ENCODE measurements at places on chromosomes 6 and 20.
A peak's percentile ranks its signal among the peaks of the same experiment; 100 is the strongest.

DNA sequence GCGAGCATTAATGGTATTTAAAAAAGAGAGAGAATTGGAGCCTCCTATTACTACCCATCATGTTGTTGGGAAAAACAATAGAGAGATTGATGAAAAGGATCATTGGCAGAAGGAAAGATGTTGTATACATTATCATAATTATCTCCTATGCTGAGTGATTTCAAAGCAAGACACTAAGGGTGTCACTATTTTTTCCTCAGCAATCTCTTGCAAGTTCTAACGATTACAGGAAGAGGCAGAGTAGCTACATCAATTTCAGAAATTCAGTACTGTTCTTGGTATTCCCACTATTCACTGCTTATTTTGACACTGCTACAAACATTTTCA is 891.2 kb downstream of the C6orf118 start:
- DNase-seq = no peak

DNA sequence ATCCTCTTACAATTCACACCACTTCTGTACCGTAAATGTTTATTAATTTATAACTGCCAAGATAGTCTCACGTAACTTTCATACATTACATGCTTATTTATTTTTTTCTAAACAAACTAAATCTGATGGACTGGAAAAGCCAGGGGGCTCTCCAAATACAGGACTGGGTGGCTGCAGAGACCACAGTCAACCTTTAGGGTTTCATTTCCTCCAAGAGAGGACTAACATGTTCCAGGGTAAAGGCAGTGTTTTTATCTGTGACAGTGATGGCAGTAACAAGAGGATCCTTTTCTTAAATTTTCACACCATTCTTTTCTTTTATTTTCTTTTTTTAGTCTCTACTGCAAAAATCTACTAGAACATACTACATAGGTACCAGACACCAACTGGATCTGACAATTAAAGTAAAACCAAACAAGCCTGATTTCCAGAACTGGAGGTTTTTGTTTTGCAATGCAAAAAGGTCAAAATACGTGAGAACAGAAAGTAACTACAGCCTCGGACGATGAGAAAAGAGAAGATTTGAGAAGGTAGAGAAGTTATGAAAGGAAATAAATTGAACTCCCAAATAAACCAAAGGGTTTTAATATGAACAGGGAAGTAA is 1.2 kb downstream of the LMBRD1 start:
- DNase-seq = peak; percentile 38

GRCh38 chr6:138811866-138812265 is 16.0 kb downstream of the ECT2L start:
- DNase-seq = no peak

GRCh38 chr6:169935348-169935718 is 183.9 kb downstream of the ERMARD start:
- no peak for DNase-seq

GRCh38 chr20:1665345-1665744 is 7.8 kb upstream of the SIRPG start:
- DNase-seq = no peak

GRCh38 chr6:29611426-29611825 is 21.6 kb downstream of the GABBR1 start:
- no peak for DNase-seq

GRCh38 chr6:163520956-163521355 is 106.4 kb downstream of the QKI start:
- DNase-seq = no peak

DNA sequence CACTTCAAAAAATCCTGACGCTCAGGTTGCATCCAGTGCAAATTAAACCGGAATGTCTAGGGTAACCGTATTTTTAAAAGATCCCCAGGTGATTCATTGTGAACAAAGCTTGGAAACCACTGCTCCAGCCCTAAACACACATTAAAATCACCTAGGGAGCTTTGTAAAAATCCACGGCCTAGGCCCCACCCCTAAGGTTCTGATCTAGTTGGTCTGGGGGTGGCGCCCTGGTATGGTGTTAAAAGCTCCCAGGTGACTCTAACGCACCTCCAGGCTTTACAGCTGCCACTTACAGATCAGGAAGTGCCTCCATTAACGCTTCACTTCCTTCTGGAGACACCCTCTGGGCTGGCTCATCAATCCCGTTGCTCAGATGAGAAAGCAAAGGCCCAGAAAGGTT is 92.2 kb downstream of the GRM4 start:
- DNase-seq = no peak

- DNase-seq = no peak
Measured at GRCh38 chr6:36979347-36979742, 6.7 kb downstream of the MTCH1 start.

- no peak for DNase-seq
Measured at GRCh38 chr6:104954190-104954797, 2.6 kb upstream of the LIN28B start.

DNA sequence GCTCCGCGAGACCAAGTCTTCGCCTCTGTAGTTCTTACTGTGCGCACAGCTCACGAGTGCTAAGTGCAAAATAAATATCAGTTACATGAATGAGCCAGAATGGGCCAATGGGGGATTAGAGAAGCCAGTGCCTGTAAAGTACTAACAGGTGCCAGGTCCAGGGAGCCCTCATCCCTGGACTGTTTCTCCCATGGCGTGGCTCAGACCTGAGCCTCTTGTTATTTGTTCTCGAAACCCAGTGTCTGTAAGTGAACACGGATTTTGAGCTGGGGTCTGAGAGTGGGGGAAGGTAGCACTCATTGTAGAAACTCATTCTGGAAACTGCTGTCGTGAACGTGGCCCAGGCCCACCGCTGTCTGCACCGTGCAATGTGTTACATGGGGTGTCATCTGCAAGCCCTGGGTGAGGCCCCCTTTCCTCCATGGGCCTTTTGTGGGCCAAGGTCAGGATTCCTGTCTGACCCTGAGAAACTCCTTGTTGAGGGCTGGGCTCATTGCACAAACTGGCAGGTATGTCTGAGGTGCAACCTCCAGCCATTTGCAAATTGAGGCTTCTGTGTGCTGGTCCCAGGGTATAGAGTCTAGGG is 154.7 kb downstream of the SYCP2 start:
- no peak for DNase-seq

GRCh38 chr6:160027076-160027475 is 58.2 kb downstream of the IGF2R start:
- DNase-seq = no peak

DNA sequence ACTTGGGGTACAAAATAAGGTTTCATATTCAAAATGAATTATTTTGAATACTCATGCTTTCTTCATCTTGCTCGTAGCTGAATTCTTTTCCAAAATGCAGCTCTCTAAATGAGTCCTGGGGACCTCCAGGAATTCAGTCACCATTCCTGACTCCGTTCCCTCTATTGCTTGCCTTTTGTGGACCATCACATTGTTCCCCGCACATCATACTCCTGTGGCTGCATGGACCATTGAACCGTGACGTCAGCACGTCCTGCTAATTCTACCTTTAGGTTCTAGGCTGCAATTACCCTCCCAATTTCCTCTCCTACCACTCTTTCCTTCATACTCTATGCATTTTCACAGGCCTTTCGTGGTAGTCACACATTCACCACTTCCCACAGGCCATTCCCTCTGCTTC is 173.1 kb upstream of the ID4 start:
- DNase-seq = no peak

DNA sequence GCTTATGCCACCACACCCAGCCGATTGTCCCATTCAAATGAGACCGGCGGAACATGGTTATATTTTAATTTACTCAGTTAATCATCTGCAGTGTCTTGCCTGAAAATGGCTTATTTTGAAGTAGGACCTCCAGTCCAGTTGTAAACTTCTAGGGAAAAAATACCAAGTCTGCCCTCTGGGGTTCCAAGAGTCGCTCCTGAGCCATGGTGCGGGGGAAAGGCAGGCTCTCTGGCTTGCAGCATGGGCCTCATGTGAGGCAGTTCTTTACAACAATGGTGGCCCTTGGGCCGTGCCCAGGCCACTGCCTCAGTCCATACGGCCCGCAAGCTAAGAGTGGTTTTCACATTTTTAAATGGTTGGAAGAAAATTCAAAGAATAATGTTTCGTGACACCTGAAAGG is 62.7 kb upstream of the XRN2 start:
- no peak for DNase-seq

- DNase-seq = no peak
Measured at GRCh38 chr20:44224637-44225036, 14.1 kb upstream of the OSER1 start.

- DNase-seq = peak; percentile 97
Measured at GRCh38 chr20:33443512-33444239, at the start of gene SNTA1. TSS of gene SNTA1 (minus strand) at chr20:33443763. CDS start at chr20:33443620, 143 bp downstream.

DNA sequence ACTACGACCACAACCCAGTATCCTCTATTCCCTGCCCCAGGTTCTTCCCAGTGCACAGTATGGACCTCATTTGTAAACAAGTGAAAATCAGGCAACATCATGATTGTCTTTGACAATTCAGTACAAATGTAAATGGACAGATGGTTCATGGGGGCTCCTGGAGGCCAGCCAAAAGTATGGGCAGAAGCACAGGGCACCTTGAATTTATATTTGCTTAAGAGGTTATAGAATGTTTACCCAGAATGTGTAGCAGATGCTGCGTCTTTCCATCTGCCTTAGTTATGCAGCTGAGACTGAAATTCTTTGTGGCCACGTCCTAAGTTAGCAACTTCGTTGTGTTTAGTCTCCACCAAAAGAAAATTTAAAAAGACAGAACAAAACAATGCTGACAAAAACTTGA is 559.6 kb upstream of the NRSN1 start:
- DNase-seq = no peak

DNA sequence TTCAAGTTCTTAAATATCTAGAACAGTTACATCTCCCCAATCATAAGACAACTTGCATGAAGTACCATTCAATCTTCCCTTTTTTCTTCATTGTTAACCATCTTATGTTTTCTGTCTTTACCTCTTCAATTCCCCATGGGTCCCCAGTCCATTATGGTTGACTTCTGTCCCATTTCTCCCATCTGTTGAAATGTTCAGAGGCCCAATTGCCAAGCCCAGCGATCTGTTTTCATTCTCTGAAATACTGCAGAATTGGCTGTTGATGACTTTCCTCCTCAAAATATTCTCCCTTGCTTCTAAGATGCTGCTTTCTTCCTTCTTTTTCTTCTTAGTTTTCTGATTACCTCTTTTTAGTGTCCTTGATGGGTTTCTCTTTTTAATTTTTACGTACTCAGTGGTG is 26.0 kb downstream of the DSTN start:
- no peak for DNase-seq

DNA sequence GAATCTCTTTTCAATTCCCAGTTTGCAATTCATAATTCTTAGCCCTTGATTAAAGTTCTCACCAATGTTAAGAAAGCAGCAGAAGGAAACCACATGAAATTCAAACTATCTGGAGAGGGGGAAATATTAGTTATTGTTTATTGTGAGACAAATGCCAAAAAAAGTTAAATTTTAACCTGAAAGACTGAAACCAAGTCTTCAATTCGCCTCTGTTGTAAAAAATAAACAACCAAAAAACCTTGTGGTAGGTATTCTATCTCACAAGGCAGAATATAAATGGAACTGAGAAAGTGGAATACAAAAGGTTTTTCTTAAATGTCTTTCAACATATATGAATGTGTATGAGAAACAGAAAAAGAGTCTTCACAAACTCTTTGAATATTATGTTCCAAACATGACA is 24.8 kb downstream of the TMX4 start:
- DNase-seq = no peak

- DNase-seq = no peak
Measured at GRCh38 chr20:5621305-5621704, 128.9 kb upstream of the SHLD1 start.

DNA sequence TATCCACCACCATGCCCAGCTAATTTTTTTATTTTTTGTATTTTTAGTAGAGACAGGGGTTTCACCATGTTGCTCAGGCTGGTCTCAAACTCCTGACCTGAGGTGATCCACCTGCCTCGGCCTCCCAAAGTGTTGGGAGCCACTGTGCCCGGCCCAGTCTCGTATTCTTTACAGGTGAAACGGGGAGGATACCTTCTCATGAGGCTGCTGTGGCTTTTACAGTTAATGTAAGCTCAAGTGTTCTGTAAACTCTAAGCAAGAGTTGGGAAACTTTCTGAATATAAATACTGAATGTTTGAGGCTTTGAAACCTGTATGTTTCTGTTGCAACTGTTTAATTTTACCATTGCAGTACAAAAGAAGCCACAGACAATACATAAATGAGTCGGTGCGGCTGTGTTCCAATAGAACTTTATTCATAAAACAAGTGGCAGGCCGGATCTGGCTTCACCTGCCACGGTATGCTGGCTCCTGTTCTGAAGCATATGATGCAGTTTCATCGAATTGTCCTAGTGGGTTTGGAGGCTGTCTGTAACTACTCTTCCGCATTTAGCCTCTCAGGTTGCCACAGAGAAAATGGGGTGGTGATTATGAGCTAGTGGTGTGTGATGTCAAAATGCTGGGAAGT is 192.5 kb upstream of the ZFP64 start:
- no peak for DNase-seq

DNA sequence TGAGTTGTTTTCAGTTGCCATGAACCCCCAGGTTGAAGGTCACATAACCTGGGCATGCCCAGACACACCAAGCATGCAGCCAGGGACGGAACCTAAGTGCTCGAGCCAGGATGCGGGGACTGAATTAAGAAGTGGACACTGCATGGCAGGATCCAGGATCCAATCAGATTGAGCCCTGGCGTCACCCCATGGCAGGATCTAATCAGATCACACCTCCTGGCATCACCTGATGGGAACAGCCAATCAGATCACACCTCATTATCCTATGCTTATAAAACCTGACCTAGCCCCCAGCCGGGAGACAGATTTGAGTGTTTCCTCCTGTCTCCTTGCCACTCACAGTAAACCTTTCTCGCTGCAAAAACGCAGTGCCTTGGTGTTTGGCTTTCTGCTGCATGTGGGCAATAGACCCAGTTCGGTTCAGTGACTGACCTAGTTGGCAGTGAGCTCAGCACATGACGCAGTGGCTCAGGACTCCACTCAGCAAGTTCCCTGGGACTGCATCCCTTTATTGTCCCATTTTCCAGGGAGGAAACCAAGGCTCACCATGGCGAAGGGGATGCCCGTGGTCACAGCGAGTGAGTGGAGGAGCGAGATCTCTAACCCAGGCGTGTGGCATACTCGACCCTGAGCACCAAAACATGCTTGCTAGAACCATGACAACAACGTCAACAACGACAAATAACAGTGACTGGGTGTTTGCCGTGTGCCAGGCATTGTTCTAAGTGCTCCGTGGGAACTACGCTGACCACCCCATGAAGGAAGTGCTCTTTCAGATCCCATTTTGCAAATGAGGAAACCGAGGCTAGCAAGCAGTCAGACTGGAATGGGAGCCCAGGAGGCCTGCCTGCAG is 66.3 kb downstream of the RBM38 start:
- DNase-seq = no peak

DNA sequence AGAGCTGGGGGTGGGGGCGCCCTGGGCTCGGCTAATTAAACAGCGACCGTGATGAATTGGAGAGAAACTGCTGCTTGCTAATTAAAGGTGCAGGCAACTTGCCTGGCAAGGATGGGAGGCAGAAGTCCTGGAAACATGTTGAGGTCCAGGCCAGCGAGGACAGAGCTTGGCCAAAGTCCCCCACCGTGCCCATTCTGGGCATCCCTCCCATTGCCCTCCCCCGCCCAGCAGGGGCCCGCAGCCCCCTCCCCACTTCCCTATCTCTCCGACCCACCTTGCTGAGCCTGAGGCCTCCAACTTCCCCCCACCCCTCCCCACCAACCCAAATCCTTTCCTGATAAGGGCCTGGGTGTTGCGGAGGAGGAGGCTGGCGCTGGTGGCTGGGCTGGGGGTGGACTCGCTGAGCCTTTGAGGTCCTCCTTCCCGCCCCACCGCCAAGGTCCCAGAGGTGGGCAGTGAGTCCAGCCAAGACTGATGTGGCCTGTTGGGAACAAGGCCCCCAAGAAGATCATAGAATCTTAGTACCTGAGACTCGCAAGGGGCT is 23.3 kb downstream of the C20orf203 start:
- no peak for DNase-seq
